ENCODE measurements at places on chromosomes 7 and 10.

DNA sequence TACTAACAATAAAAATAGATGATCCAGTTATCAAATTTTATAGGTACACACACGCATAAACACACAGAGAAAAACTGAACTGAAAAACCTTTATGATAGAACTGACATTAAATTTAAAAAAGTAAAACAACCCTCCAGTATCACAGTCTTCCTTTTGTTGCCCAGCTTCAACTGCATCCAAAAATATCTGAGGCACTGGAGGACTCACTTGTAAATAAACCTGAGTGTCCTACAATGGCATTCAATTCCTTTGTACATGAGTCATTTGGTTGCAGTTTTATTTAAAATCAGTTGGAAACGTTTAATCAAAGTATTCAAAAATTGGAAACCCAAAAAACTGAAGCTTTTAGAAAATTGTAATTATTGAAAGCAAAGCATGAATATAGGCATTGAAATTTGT is 265.2 kb upstream of the CSTF2T start:
- no peak for DNase-seq

- DNase-seq = no peak
Observed at GRCh38 chr7:120819861-120820260, 38.1 kb downstream of the TSPAN12 start.

GRCh38 chr7:157358041-157358752 is 21.4 kb downstream of the DNAJB6 start:
- DNase-seq = no peak

DNA sequence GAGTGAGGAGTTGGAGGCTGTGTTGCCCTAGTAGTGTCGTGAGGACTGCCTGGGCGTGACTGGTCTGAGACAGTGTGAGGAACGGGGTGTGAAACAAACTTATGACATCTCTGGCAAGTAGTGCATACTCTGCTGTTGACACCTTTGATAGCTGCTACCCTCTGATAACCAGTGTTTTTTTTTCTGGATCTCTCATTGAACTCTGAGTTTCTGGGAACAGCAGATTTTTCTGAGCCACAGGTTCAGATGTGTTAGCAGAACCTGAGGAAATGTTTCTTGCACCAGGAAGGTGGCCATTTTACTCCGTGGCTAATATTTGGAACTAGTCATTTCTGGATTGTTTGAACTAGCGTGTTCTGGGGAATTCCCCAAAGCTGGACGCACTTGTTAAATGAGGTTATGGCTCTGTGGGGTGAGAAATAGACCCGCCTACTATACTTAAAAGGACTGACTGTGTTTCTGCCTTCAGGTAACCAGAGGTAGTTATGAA is 52.9 kb downstream of the AUTS2 start:
- no peak for DNase-seq

DNA sequence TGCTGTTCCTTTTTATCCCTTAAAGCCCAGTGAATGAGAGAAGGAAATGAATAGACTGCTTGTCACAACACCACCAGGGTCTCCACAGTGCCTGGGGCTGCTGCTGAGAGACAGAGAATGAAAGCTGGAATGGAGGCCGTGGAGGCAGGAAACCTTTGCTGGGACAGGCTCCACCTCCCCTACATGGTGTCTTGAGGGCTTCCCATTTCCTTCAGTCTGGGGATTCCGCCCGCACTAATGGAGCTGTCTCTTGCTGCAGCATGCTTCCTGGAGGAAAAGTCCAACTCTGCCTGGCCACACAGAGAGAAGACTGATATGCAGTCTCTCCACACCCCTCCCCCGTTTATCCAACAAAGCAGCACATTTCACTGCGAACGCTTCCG is 54.5 kb downstream of the LRRC4 start:
- no peak for DNase-seq

DNA sequence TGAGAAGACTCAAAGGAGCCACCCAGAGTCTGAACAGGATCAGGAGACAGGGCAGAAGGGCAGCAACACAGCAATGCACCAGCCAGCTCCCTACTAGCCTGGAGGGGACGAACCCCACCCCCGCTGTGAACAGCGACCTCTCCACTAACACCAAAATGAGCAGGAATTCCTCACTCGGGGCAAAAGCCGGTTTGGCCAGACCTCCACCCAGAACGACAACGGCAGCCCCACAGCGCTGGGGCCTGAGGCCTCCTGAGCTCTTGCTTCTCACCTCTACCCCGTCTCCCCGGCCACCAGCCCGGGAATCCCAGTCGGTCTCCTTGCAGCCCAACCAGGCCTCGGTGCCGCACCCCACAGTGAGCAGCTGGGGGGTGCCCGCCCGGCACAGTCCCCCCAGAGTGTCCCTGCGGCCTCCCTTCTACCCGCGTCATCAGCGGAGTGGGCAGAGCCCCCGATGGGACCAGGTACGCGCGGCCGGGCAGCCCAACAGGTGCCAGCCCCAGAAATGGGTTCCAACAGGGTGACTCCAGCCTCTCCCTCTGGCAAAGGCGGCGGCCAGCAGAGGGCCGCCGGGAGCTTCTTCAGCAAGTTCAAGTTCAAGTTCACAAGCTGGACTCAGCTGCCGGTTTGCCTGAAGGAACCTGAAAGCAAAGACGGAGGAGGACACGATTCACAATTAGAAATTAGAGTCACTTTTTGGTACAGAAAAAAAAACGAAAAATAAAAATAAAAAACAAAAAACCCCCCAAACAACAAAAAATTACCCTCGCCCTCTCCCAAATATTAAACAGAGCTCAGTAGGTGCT is 129.0 kb downstream of the MARCHF5 start:
- DNase-seq = no peak

GRCh38 chr7:139231513-139232376 is 708 bp downstream of the UBN2 start:
- peak; percentile 38 for DNase-seq

DNA sequence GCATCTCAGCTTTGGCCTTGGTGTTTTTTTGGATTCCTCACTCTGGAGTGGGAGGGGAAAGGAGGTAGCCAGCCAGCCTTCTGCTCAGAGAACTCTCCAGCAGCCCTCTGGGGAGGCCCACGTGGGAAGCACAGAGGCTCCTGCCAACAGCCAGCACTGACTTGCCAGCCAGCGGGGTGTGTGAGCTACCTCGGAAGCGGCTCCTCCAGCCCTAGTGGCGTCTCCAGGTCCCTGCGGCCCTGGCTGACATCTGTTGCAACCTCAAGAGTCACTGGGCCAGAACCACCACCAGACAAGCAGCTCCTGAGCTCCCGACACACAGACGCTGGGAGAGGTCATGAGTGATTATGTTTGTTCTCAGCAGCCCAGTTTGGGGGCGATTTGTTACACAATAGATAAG is 180.2 kb upstream of the FZD8 start:
- no peak for DNase-seq

DNA sequence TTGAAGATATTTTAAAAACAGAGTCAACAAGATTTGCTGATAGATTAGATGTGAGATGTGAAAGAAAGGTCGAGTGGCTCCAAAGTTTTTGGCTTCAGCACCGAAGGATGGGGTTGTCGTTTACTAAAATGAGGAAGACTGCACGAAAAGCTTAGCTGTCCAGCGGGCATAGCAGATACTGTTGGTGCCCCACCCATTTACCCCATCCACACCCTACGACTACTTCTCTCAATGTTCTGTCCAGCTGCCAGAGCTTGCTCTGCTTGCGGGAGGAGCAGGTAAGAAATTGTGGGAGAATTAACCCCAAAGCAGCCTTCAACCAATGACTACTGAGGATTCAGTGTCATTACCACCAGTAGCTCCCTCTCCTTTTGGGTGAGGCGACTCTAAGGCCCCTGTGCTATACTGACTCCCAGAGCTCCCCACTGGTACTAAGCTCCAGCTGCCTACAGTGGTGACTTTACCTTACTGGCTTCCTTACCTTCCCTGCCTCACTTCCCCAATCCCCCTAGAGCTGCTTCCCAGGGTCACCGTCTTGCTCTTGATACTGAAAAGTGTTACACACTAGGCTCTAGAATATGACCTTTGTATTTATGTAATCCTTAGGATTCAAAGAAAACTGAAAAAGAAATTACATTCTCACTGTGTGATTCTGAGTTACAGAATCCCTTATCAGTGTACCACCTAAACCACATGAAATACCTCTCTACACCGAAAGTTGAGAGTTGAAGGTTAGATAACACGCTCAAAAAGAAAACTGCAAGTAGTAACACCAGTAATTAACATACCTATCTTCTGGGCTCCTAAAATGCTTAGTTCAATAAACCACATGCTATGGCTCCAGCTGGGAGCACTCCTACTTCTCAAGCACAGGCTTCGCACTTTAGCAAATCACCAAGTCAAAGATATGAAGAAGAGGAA is 22.3 kb downstream of the CACUL1 start:
- no peak for DNase-seq

DNA sequence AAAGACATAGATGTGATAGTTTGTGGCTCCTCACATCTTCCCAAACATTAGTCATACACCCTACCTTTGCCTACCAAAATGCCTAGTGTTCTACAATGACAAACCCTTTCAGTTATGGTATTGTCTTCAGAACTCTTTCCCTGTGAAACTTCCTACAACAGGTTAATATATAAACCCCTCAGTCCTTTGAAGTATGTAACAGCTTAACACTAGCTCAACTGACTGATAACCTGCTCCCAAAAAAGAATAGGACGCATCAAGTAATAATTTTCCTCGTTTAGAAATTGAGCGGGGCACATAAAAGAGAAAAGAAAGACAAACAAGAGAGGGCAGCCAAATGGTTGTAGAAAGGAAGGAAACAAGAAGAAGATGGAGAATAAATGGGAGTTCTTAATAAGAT is 49.9 kb upstream of the RNF148 start:
- DNase-seq = no peak

- no peak for DNase-seq
Observed at GRCh38 chr10:35041502-35041879, 48.6 kb downstream of the CUL2 start.

DNA sequence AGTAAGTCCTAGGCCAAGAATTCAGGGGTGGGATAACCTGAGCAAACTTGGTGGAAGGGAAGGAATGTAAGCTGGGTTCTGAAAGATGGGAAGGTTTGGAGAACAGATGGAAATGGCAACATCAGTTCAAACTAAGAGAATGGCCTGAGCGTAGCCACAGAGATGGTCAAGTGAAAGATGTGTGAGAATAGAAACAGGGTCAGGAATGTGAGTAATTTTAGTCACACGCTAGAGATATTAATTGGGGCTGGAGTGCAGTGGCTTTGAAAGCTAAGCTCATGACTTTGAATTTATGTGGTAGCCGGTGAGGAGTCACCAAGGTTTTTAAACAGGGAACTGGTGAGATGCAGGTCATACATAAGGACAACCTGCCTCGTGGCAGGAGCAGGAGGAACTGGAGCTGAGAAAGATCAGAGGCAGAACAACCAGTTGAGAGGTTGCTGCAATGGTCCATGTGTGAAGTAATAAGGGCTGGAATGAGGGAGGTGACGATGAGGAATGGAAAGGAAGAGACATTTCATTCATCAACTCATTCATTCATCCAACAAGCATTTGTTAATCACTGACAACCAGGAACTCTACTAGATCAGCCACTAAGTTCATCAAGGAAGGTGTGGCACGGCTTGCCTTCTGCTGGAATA is 12.9 kb upstream of the SORBS1 start:
- DNase-seq = no peak

GRCh38 chr7:1597066-1597760 is 27.4 kb upstream of the PSMG3 start:
- no peak for DNase-seq

GRCh38 chr7:40978047-40978446 is 724.8 kb downstream of the INHBA start:
- DNase-seq = no peak

GRCh38 chr10:130409331-130409730 is 273.1 kb downstream of the GLRX3 start:
- no peak for DNase-seq

- no peak for DNase-seq
Observed at GRCh38 chr7:120169996-120170783, 102.8 kb upstream of the KCND2 start.

- peak; percentile 22 for DNase-seq
Observed at GRCh38 chr10:8183241-8183704, 128.8 kb downstream of the GATA3 start.

DNA sequence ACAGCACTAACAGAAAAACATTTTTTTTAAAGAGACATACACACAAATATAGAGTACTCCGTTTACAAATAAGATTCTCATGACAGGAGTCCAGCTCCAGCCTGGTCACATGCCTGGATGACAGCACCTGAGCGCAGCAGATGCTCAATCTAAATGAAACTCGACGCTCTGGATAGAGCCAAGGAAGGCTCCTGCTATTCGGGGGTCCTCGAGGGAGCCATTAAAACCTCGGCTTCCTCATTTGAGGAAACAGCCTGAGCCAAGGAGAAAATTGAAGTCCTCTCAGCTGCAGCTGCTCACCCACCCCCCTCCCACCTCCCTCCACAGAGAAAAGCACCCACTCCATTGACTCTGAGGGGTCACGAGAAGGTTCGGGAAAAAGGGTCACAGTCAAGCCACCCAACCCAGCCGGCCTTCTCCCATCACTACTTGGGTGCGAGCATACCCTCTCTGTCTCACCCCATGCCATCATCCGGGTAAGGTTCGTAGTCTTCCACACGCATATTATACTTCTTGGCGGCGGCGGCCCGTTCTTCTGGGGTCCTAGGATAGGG is 673 bp downstream of the NDUFB8 start:
- DNase-seq = no peak

DNA sequence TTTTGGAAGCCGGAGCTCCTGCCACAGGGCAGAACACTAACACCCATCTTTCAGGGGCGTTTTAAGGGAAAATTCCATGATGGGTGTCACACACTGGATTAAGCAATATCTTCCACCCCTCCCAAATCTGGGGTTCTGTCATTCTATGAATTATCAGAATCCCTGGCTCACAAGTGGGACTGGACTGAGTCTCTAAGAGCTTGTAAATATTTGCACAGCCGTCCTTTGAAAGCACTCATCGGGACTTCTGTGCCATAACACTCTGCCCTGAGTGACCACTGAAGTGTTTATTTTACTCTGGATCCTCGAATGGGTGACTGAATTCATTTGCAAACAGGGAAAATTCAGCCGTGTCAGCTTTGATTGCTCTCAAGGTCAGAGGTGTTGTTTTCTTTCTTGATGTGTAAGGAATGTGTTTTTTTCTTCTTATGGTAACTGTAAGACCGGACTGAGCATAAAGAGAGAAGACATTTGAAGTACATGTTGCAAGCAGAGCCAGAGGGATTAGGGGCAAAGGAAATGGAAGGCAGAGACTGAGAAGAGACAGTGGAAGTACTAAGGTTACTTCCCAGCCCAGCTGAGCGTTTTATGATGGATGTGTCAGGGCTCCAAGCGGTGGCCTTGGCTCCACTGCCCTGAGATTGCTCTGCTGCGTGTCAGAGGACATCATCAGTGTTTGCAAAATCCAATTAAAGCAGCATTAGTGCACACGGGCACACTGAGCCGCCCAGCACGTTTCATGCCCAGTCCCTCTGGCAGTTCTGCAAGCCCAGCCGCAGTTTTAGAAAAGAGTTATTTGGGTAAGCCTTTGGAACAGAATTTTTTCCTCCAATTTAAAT is 17.7 kb upstream of the GTPBP4 start:
- DNase-seq = no peak

DNA sequence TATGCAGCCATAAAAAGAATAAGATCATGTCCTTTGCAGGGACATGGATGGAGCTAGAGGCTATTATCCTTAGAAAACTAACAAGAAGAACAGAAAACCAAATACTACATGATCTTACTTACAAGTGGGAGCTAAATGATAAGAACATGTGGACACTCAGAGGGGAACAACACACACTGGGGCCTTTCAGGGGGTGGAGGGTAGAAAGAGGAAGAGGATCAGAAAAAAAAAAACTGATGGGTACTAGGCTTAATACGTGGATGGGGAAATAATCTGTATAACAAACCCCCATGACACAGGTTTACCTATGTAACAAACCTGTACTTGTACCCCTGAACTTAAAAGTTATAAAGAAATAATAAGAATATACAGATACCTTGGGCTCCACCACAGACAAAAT is 514.2 kb downstream of the ARL4A start:
- no peak for DNase-seq
